T-helper 22 cell (primary cell): ENCODE measurements at places on chromosomes 5 and 9.

GRCh38 chr9:97299809-97300414 is 7.5 kb upstream of the CCDC180 start:
- no peak for DNase-seq

DNA sequence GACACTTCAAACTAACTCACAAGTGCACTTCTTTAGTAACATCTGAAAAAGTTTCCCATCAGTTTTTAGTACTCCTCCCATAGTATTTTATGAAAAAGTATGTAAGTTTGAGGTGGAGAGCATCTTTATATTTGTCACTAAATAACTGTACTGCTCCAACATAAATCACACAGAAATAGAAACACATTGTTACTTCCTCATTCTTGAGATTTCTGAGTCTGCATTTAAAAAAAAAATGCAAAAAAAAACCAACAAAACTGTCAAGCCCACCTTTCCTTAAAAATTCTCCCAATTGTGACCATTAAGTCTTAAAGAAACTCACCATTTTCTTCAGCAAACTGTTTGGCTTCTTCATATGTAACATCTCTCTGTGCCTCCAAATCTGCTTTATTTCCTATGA is 18.7 kb downstream of the RAB14 start:
- DNase-seq, result no peak

- DNase-seq, result no peak
Measured at GRCh38 chr5:101260857-101261256, 357.8 kb upstream of the ST8SIA4 start.

DNA sequence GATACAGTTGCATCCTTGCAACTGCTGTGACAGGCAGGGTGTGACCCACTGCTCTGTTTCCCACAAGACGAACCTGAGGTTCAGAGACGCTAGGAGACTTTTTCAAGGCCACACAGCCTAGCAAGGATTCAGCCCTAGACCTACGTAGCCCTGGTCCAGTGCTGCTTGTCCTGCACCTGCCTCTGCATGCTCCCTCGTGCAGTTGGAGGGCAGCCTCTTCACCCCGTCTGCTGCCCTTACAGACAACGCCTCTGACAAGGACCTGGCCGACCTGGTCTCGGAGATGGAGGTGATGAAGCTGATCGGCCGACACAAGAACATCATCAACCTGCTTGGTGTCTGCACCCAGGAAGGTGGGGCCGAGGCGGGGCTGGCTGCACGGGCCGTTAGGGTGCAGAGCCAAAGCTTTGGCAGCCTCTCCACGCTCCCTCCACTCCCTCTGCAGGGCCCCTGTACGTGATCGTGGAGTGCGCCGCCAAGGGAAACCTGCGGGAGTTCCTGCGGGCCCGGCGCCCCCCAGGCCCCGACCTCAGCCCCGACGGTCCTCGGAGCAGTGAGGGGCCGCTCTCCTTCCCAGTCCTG is 8.5 kb downstream of the FGFR4 start:
- DNase-seq, result no peak

- no peak for DNase-seq
Measured at GRCh38 chr9:127773272-127773671, 5.2 kb downstream of the SH2D3C start.

DNA sequence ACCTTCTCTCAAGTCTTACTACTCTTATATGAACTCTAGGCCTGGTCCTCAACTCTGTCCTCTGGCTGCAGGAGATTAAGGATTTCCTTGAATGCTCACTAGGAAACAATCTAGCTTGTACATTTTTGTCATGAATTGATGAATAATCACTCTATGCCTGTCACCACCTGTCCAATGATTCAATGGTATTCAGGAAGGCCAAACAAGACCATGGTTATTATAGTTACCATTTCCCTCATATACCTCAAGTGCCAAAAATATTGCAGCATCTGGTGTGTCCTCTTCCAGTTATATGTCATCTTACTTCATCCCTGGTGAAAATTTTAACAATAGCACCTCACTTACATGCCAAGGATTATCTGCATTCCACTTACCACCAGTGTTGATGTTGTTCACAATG is 179.0 kb upstream of the MOCS2 start:
- DNase-seq, result no peak

- no peak for DNase-seq
Measured at GRCh38 chr5:43305948-43306565, 7.2 kb downstream of the HMGCS1 start.

- DNase-seq, result no peak
Measured at GRCh38 chr9:92147030-92147851, 32.0 kb upstream of the SPTLC1 start.

GRCh38 chr9:3534614-3535404 is 9.0 kb upstream of the RFX3 start:
- no peak for DNase-seq

DNA sequence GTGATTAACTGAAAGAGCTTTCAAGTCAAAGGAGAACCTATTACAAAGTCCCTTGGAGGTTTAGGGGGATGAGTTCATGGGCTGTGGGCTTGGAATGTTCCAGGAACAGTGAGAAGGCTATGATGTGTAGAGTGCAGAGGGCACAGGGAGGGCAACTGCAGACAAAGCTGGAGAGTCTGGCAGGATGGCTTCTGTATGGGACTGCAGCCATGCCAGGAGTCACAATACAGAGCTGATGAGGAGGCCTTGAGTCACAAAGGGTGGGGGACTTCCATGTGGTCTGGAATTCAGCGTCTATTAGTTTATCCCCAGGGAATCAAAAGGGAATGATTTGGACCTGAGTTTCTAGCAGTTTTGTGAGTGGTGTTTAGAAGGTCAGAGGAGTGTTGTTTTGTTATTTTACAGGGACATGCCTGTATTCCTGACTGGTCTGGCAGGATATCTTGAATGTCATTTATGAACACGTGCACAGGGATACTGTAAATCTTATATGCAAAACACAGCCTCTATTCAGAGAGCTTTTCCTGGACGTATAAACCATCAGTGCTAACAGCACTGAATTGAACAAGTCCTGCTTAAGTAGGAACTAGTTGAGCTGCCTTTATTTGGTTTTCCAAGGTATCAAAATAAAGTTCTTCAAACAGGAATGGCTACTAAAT is 14.3 kb upstream of the TEK start:
- DNase-seq, result no peak

- no peak for DNase-seq
Measured at GRCh38 chr5:173464813-173465212, 136.6 kb upstream of the STC2 start.
